Neural crest cell (in vitro differentiated cells): ENCODE measurements at places on chromosomes 12 and 14. TPM values are rescaled to one million over a fixed set of nuclear protein-coding genes. Genes with fewer than 3 reads are reported as not detected.

Gene GPRC5A
- 0.11 TPM in 1 of 2 replicates, not detected in the other for total RNA-seq

Gene NKX2-1
- not detected in 2 replicates for total RNA-seq

Gene SUPT16H
- 199 and 205 TPM in 2 replicates for total RNA-seq

Gene IKZF4
- 42.3 and 45.5 TPM in 2 replicates for total RNA-seq

Gene PDZRN4
- total RNA-seq, result 1.8 and 2.5 TPM in 2 replicates

Gene TAS2R13
- total RNA-seq, result 1.0 and 1.1 TPM in 2 replicates

Gene EPYC
- total RNA-seq, result not detected in 2 replicates

Gene CDCA3
- 67.9 and 71.7 TPM in 2 replicates for total RNA-seq

Gene ARHGAP9
- total RNA-seq, result 0.56 and 1.0 TPM in 2 replicates

Gene FGD6
- total RNA-seq, result 17.3 and 17.4 TPM in 2 replicates

Gene DTD2
- total RNA-seq, result 35.0 and 37.0 TPM in 2 replicates

Gene CRADD
- total RNA-seq, result 9.8 and 14.2 TPM in 2 replicates
